ENCODE measurements at places on chromosomes 7 and 10.
A peak's percentile ranks its signal among the peaks of the same experiment; 100 is the strongest.

DNA sequence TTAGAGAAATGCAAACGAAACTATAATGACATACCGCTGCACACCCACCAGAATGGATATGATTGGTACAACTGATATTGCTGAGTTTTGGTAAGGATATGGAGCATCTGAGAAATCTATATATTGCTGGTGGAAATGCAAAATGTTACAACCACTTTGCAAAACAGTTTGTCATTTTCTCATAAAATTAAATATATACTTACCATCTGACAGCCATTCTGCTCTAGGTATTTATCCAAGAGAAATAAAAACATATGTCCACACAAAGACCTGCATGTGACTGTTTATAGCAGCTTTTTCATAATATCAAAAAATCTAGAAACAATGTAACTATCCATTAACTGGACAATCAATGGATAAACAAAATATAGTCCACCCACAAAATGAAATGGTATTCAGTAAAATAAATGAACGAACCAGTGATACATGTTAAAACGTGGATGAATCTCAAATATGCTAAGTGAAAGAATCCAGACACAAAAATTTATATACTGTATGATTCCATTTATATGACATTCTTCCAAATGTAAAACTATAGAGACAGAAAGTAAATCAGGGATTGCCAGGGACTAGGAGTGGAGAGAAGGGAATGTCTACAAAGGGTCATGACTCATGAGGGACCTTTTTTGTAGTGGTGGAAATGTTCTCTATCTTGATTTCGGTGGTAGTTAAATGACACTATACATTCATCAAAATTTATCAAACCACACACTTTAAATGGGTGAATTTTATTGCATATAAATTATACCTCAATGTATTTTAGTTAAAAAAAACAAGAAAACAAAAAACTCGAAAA lies 312.0 kb upstream of the GLI3 start:
- no peak for DNase-seq

DNA sequence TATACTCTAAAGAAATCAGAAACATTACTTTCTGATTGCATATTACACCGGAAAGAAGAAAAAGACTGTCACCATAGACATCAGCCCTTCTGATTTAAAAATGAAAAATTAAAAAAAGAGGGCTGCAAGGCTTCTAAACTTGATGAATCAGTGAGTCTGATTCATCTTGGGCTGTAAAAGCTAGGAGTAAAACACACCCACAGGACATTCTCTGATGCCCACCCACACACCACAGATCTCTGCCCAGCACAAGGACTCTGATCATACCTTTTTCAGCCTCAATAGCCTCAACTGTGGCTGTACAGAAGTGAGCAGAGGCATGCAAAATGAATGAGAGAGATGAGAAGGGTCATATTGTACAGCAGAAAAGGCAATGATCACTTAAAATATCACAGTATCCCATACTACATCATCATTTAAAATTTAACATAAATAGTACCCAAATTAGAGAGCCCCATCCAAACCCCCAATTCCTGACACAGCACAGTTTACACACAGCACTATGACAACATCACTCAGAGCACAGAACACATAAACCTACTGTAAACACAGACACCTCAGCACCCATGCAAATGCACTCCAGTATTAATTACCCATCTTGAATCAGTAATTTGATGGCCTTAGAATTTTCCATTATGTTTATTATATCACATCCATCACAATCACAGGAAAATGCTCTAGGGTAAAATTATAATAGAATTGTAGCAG lies 6.4 kb upstream of the MSS51 start:
- DNase-seq, result peak; percentile 1

DNA sequence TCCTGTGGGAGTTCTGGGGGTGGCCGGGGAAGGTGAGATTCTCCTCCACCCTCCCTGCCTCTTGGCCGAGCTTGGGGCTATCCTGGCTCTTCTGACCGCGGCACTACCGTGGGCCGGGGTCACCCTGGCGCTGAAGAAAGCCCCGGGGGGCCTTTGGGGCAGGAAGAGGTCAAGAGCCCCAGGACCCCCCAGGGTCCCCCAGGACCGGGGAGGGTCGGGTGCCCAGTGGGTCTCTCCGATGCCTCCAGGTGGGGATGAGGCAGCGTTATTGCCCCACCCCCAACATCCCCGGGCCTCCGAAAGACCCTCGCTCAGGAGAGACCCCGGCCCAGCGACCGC lies 439 bp upstream of the KNDC1 start:
- no peak for DNase-seq

- DNase-seq, result no peak
Observed at GRCh38 chr7:101803203-101804087, 14.0 kb upstream of the CUX1 start.

DNA sequence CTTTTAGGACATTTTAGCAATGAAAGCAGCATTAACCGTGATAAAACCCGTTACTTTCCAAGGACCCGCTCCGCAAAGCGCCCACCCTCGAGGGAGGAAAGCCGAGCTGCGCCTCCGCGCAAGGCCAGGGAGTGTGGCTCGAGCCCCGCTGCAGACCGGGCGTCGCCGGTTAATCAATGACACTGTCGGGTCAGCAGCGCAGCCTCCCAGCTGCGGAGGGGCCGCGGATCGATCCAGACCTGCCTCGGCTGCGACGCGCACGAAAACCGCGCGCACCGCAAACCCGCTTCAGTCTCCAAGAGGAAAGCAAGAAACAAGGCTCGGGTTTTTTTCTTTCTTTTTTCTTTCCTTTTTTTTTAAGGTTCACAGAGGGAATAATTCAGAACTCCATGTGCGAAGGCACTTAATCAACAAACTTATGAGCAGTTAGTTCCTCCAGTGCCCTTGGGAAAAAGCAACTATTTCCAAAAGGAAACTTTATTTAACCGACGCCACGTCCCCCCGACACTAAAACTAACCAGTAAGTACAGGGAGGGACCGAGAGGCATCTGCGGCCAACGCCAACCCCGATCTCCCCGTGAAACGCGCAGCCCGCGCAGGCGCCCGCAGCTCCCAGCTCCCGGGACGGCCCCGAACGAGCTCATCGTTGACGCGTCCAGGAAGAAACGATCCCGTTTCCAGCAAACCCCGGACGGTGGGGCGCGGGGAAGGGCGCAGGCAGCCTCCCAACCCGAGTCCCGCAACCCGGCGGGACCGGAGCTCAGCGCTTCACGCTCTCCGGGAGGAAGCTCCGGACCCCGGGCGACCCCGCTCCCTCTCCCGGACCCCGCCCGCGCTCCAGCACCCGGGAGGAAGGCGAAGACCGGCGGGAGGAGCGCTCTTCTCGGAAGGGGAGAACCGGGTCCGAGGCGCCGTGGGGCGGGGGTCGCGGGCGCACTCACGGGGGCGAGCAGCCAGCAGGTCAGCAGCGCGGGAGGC lies 598 bp downstream of the VIPR2 start:
- DNase-seq, result no peak

GRCh38 chr7:5595545-5596045 lies 172.0 kb upstream of the TNRC18 start:
- DNase-seq, result no peak

DNA sequence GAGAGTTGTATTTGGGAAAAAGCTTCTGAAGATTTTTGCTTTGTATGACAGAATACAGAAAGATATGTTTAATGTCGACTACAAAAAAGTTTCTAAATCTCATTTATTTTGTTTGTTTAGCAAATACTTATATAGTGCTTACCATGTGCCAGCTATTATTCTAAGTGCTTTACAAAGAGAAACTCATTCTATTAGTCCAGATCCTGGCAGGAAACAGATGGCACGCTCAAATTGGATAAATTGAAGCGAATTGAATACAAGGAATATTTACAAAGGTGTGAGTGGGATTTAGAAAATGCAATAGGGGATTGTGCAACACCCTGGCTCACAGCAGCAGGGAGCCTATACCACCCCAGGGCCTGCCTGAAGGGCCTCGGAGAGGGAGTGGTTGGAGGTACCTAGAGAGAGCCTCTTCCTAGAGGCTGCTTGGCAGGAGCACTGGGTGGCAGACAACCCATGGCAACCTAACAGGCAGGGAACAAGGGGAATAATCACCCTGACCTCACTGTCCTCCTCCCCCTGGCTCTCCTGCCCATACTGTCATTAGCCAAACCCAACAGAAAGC lies 27.6 kb upstream of the FAM204A start:
- DNase-seq, result no peak

- no peak for DNase-seq
Observed at GRCh38 chr10:14220026-14220425, 110.7 kb downstream of the FRMD4A start.

GRCh38 chr7:63899691-63900393 lies 98.8 kb upstream of the ZNF722 start:
- DNase-seq, result peak; percentile 83

DNA sequence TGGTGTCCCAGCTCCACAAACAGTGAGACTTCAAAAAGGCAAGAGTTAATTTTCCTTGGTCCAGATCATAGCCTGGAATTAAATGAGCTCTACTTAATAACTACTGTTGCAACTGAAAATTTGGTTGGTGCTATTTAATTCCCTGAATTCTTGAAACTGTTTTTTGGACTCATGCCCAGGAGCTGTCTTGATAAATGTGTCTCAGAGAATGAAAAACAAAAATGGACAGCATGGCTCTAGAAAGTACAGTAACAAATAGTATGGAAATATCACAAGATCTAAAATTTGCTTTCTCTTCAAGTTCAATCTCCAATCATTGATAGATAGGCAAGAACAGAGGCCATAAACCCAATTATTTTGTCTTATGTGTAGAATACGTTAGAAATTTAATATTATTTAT lies 42.5 kb downstream of the CCDC71L start:
- no peak for DNase-seq

DNA sequence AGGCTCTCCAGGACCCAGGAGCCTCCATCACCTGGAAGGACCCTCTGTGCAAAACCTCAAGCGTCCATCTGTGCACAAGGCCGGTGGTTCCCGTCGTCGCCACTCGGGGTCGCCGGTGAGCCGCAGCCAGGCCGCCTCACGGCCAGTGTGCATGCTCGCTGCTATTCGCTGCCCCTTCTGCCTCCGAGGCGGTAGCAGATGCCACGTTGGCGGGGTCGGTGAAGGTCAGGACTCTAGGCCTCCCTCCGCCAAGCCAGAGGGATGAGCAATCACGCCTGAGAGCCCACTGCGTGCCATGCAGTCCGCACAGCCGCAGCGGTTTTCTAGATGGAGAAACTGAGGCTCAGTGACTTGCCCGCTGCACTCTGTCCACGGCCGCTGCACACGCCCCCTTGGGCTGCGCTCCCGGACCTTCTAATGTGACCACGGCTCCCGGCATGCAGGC lies 5.7 kb downstream of the UPK3B start:
- peak; percentile 16 for DNase-seq

DNA sequence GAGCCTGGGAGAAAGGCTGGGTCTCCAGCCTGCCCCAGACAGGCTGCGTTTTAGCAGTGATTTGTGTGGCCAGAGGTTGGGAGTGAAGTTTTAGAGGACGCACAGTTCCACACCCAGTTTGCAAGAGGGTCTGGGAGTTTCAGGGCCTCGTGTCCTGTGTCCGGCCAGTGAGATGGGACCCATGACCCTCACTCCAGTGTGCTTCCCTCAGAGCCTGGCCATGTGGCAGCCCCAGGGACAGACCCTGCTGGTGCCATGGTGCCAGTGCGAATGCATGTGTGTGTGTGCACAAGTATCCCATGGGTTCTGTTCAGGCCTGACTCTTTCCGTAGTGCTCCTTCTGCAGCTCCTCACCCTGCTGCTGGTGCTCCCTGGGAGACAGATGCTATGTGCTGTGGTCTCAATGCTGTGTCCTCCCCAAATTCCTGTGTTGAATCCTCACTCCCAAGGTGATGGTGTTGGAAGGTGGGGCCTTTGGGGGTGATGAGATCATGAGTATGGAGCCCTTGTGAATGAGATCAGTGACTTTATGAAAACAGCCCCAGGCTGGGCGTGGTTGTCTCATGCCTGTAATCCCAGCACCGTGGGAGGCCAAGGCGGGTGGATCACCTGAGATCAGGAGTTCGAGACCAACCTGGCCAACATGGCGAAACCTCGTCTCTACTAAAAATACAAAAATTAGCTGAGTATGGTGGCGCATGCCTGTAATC lies 16.5 kb downstream of the ECHDC3 start:
- no peak for DNase-seq

DNA sequence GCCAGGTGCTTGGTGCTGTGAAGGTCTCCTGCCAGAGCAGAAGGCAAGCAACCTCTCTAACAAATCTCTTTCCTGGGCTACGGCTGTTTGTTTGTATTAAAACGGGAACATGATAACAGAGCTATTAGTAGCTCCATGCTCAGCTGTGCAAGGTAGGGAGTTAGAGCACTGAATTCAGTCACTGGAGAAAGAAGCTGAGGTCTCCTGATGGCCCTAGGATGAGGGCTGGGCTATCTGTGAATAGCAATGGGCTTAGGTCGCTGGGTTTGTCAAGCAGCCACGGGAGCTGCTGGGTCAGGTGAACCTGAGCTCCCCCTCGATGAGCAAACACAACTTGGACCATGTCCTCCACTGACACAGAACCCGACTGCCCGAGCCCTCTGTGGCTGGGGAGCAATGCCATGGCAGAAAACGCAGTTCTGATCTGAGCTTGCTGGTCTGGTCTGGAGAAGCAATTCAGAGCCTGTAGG lies 24.4 kb downstream of the TACC2 start:
- no peak for DNase-seq

- DNase-seq, result no peak
Observed at GRCh38 chr7:26278770-26279169, 12.9 kb upstream of the SNX10 start.

DNA sequence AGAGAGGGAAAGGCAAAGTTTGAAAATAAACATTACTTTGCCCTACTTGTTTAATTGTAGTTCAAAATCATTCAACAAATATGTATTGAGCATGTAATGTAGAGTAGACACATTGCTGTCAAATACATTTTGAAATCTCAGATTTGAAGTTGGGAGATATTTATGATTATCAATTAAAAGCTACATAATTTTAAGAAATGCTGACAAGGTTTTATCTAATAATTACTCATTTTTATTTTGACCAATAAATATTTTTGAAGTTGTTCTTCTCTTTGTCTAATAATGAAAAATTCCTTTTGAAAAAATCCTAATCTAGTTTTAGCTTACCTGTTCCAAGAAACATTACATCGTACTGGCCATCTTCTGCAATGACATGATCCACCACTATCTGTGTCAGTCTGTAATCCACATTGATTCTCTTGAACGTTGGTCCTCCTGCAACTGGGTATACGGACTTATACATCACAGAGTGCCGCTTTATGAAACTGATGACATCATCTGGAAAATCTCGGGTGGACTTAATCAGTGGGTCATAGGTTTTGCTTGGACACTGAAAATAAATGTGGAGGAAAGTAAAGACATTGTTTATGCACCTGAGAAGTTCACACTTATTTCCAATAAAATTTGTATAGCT lies 164.7 kb downstream of the SEMA3D start:
- no peak for DNase-seq

- DNase-seq, result no peak
Observed at GRCh38 chr10:3631701-3632330, 153.2 kb downstream of the KLF6 start.

DNA sequence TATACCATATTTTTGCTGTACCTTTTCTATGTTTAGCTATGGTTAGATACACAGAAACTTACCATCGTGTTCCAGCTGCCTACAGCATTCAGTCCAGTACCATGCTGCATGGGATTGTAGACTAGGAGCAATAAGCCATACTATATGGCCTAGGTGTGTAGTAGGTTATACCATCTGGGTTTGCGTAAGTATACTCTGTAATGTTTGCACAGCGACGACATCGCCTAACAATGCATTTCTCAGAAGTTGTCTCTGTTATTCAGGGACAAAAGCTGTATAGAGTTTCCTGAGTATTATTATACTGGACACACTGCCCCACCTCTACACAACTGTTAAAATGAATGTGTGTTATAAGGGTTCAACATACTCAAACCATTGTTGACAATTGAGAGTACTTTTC lies 93.8 kb upstream of the MKI67 start:
- DNase-seq, result no peak

GRCh38 chr10:69366738-69367137 lies 50.0 kb downstream of the TACR2 start:
- no peak for DNase-seq

- no peak for DNase-seq
Observed at GRCh38 chr7:471191-471865, 48.3 kb downstream of the PDGFA start.
